NCI-H1694 treated with DMSO at 0.1 percent for 48 hours (cell line): ENCODE measurements at places on chromosomes 6 and 20.

- no peak for DNase-seq
Measured at GRCh38 chr20:40319741-40320516, 369.1 kb downstream of the MAFB start.

DNA sequence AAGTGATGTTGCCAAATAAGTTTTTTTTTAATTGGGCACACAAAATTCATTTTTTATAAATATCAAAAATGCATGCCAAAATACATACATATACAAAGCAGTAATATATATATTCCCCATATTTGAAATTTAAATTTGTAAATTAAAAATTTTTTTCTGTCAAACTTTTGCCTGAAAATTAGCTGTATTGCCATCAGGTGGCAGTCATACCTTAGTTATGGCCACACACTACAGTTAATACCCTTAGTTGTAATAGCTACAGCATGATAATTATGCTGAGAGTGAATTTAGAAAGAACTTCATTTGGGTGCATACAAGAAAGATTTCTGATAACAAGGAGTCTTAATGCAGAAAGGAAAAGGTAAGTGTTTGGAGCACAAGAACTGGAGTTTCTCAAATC lies 46.2 kb upstream of the SDHAF4 start:
- DNase-seq, result peak; percentile 3

GRCh38 chr6:33427585-33428223 lies 7.8 kb downstream of the SYNGAP1 start:
- no peak for DNase-seq

GRCh38 chr6:26045065-26045927 lies 41.9 kb upstream of the HFE start:
- no peak for DNase-seq

DNA sequence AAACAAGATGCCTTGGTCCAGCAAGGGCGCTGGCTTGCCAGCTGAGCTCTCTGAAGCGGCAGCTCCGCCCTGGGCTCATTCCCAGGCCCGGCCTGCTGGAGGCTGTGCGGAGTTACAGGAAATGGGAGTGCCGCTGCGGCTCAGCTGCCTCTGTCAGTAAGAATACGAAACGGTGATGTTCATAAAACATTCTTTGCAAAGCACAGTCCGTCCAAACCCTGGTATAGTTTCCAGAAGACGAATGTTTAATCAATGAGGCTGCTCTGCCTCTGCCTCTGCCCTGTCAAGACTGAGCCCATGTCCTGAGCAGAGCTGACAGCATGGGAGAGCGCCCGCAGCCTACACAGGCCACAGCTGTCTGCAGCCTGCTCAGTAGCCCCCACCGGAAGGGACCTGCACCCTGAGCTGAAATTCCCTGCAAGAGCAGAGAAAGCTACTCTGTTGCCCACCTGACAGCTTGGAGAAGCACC lies 153.3 kb upstream of the SNX9 start:
- DNase-seq, result no peak

DNA sequence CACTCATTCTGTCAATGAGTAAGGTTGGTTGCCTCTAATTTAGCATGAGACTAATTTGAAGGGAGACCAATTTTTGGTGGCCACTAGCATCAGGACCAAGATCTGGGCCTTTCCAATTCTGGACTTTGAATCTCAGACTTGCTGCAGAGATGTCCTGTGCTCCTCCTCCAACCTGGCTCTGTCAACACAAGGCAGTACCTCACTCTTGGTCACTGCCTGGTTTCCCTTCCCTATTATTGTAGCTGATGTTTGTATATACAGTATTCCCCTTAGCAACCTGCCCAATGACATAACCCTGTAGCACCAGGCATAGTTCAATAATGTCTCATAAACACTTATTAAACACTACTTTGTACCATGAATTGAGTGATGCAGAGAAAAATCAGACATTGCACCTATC lies 50.4 kb downstream of the UNC5CL start:
- no peak for DNase-seq

DNA sequence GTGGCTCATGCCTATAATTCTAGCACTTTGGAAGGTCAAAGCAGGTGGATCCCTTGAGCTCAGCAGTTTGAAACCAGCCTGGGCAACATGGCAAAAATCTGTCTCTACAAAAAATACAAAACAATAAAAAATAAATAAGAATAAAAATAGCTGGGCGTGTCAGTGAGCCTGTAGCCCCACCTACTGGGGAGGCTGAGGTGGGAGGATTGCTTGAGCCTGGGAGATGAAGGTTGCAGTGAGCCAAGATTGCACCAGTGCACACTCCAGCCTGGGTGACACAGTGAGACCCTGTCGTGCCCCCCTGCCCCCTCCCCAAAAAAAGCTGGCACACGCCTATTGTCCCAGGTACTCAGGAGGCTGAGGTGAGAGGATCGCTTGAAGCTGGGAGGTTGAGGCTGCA lies 35.1 kb upstream of the SRPK1 start:
- no peak for DNase-seq

DNA sequence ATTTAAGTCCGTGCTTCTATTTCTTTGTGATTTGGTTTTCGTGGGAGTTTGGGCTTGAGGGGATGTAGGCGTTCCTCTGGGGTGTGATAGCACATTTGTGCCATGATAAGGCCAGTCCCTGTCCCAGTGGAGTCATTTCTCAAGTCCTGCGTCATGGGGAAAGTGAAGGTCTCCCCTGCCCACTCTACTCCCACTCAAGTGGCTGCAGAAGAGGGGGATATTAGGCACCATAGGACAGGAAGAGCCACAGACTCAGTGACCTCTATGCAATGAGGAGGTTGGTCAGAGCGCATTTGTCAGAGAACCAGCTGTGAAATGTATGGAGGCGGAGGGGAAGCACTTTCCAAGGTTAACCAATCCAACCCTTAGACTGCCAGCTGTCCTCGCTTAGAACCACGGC lies 51.9 kb upstream of the EDN1 start:
- no peak for DNase-seq

GRCh38 chr6:34324738-34325444 lies 67.6 kb downstream of the NUDT3 start:
- no peak for DNase-seq

- DNase-seq, result no peak
Measured at GRCh38 chr6:4610256-4610655, 165.9 kb upstream of the CDYL start.

GRCh38 chr6:41958022-41958856 lies 16.6 kb upstream of the CCND3 start:
- no peak for DNase-seq

DNA sequence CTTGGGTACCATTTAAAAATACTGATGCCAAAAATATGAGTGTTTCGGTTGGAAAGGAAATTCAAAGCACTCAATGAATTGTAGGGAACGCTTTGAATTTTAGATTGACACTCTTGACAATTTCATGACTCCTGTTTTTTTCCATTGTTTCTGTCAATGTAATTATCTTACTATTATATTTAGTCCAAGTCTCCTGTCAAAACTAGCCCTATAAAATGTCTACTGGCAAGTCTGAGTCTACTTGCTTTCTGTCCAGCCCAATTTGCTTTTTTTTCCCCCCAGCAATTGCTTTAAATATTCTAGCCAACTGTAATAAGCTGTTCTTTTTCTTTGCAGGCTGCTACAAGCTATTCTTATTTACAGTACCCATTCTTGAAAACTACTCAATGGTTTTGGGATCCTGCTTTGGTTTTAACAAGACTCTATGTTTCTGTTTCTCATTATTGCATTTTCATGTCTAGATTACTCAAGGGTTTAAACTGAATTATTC lies 1103.9 kb upstream of the GJE1 start:
- no peak for DNase-seq

- no peak for DNase-seq
Measured at GRCh38 chr6:131471331-131471730, 101.7 kb upstream of the ARG1 start.

DNA sequence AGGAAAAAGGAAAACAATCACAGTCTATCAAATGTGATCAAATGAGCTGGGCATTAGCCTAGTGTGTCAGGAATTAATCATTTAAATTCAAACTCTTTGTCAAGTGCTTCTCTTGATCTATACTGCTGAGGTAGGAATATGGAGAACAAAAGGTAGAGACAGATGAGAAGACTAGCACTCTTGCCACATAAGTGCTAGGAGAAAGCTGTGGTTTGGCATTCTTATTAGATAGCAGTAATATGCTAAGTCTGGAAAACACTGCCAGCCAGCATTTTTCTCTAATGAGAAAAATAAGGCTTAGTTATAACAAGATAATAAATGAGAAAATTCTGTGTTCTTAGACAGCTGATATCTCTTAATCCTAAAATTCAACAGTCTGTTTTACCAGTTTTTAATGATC lies 38.9 kb downstream of the ORC3 start:
- no peak for DNase-seq

- no peak for DNase-seq
Measured at GRCh38 chr6:108417027-108417426, 122.2 kb downstream of the AFG1L start.

DNA sequence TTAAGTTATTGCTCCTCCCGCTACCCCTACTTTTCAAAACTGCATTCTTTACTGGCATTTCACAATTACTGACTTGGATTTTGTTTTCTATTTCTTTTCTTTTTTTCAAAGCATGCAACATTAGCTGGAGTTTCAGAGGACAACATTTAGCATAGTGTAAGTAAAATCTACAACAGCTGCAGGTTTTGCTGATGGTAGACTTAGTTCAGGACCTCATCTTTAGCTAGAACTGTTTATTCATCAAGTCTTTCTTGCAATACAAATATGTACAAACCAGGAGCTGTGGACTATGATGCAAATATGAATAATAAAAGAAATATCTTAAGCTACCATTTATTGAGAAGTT lies 728 bp upstream of the CEP162 start:
- DNase-seq, result no peak

- no peak for DNase-seq
Measured at GRCh38 chr6:75317503-75318206, 33.1 kb upstream of the TMEM30A start.

DNA sequence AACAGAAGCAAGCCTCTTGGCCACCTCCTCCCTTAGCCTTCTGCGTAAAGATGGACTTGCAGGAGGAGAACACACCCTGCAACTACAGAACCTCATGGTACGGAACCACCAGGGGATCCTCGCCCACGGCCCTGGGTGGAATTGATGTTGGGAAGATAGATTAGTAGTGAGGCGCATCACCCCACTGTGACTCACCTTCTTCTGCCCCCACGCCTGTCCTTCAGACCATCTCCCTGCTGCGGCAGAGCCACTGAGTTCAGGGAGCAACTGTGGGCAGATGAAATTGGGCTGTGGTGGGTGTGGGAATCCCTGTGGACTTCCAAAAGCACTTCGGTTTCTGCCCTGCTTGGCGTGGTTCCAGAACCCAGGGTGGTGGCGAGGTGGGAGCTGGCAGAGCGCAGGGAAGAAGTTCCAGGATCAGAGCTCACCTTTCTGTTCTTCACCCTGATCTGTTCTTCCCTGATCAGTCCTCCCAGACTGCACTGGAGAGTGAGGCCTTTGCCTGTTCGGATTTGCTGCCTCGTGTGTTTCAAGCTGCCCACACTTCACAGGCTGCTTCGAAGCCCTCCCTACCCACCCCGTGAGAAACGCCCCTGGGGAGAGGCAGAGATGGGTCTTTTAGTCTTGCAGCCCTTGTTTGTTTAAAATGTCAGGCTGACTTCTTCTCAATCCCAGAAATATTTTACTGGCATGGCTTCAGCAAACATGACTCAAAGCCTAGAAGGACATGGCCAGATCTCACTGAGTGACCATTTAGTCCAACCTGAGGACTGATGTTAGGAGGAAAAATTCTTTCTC lies 92.8 kb upstream of the MLN start:
- DNase-seq, result no peak

DNA sequence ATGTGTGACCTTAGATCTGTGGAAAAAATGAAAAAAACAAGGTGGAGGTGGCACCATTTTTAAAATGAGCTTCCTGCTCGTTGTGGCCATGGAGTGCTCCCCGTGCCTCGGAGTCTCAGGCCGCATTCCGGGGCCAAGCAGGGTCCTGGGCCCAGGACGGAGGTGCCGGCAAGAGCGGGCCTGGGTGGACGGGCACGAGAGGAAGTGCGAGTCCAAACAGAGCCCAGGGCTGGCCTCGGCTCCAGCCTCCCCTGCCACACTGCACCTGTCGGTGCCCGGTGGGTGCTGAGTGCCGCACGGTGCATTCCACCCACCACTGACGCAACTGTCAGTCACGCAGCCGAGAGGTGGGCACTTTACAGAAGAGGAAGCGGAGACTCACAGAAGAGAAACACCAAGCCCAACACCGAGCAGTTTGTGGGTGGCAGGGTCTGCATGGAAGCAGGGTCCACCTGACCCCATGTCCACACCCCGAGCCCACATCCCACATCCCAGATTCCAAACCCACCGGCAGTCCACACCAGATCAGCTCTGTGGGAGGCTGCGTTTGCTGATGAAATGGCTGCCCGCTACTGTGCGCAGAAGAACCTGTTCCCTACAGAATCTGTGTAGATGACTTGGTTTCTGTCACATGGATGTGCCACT lies 97.7 kb downstream of the PSMB1 start:
- DNase-seq, result no peak

GRCh38 chr20:17556837-17557674 lies 12.8 kb upstream of the DSTN start:
- peak; percentile 82 for DNase-seq

DNA sequence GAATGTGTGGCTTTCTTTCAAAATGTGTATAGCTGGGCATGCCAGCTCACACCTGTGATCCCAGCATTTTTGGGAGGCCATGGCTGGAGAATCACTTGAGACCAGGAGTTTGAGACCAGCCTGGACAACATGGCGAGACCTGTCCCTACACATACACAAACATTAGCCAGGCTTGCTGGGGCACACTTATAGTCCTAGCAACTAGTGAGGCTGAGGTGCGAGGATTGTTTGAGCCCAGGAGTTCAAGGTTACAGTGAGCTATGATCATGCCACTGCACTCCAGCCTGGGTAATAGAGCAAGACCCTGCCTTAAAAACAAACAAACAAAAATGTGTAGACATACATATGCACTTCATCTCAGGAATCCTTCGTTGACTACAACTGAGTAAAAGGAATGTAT lies 31.1 kb upstream of the PLEKHG1 start:
- no peak for DNase-seq

DNA sequence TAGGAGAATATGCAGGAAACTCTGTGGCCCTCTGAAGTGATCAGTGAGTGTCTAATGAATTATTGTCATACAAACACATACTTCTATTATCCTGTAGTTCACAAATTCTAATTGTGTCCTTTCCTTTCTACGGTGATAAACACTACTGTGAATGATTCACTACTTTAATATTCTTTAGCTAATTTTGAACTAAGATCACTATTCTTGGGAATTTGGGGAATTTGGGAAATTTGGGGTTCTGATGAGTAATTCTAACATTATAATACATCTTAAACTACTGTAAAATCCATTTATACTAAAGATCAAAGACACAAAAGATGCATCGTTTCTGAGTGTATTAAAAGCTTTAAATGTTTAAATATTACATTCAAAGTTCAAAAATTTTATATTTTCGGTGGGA lies 1287.2 kb upstream of the CITED2 start:
- DNase-seq, result no peak

GRCh38 chr6:16722630-16723029 lies 38.6 kb downstream of the ATXN1 start:
- no peak for DNase-seq

DNA sequence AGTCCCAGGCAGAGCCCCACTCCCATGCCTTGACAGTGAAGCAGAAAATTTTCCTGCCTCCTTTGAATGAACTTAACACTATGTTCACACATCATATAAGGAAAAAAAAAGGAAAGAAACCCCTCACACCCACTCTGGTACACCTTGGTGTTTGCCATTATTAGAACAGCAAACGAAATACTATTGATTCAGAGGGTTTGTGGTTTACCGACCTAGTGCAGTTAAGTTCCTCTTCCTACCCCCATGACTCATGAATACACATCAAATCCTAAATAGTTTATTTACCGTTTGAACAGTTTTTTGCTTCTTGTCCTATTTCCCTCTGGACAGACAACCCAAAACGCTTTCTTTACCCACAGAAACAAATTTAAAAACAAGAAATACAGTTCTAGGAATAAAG lies 237.7 kb downstream of the FOXA2 start:
- no peak for DNase-seq
